Stimulated activated CD8-positive, alpha-beta memory T cell treated with anti-CD3 and anti-CD28 coated beads, Interleukin-4, amount 100 ng/mL, for 1 hour (primary cell): ENCODE measurements at places on chromosomes 2 and 18.

DNA sequence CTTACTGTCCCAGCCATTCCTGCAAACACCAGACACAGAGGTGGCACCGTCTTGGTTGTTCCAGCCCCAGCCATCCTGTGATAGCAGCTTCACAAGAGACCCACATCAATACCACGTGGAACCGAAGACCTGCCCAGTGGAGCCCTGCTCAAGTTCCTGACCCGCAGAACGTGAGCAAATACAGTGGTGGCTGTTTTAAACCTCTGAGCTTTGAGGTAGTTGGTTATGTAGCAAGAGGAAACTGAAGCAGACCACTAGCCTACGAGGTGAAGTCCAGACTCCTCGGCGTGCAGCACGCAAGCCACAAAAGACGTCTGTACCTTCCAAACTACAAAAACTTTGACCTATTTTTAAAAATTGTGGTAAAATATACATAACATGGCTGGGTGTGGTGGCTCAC lies 96.1 kb upstream of the ODC1 start:
- no peak for DNase-seq

- no peak for DNase-seq
Measured at GRCh38 chr2:70921031-70921430, 14.7 kb upstream of the ATP6V1B1 start.

DNA sequence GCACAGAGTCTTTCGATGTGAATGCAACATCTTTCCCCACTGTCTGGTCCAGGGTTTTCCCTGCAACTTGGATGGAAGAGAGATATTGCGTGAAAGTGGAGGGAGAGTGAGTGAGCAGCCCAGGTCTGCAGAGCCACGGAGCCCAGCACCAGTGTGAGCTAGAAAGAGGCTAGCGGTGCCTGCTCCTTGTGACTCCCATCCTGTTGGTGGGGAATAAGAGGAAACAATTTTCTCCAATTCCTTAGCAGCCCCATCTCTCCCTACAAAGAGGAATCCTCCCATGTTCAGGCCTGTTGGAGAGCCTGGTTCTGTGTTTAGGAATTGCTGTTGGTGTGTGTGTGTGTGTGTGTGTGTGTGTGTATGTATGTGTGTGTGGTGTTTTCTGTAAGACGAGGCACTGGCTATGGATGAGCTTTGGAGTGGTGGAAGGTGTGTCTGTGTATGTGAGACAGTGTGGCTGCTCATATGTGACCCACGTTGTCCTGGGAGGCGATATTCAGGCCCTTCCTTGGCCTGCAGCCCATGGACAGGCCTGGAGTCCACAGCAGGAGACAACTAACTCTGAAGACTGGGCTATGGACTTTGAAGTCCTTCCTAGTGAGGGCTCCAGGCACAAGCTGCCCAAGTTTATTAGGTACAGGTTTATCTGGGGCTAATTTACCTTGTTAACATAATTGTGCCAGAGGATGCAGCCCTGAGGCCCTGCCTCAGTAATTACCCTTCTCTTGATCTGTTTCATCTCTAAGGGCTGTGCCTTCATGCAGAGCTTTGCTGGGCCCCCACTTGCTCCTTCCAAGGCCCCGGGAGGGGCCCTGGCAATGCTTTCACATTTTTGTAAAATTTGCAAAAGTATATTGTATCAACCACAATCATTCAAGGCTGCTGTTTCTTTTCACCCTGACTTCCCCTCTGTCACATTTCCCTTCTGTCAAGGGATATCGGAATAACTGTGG lies 88.6 kb upstream of the HAAO start:
- DNase-seq = no peak

DNA sequence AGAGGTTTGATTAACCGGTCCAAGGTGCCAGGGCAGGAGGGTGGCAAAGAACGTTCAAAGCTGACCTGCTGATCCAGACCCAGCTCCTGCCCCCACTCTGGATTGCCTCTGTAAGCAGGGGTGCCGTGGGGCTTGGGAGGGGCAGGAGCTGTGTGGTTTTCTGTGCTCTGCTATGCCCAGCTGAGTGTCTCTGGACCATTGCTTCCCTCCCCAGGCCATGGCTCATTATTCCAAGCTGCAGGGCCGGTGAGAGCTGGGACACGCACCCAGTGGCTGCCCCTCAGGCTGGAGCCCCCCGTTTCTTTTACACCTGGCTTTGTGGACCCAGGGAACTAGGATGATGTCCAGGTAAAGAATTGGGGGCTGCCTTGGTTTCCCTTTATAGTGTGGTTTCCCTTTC lies 238.4 kb upstream of the HS6ST1 start:
- DNase-seq = no peak

DNA sequence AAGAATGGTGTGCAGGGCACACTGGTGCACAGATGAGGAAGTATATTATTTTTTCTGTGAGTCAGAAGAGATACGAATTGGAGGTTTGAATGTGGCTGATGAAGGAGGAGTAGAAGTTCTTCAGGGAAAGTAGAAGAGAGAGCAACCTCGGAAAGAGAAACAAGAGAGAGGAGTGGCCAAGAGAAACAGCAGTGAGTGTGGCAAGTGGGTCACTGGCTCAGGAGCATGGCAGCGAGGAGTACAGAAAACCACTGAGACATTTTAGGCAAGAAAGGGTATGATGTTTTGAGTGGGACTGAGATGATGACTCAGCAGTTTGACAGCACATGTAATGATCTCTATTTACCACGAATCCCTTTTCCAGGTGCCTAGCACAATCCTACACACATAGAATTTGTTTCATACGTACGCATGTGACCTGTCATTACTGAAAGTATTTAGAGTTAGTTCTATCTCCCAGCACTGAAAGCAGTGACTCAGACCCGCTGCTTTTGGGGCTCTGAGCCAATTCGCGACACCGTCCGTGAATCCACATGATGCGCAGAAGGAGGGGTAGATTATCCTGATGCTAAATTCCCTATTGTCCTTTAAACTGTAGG lies 915.4 kb downstream of the DCDC2C start:
- no peak for DNase-seq

GRCh38 chr18:48589797-48590519 lies 51.1 kb downstream of the CTIF start:
- DNase-seq = no peak

- no peak for DNase-seq
Measured at GRCh38 chr18:8699948-8700347, 5.4 kb upstream of the MTCL1 start.

DNA sequence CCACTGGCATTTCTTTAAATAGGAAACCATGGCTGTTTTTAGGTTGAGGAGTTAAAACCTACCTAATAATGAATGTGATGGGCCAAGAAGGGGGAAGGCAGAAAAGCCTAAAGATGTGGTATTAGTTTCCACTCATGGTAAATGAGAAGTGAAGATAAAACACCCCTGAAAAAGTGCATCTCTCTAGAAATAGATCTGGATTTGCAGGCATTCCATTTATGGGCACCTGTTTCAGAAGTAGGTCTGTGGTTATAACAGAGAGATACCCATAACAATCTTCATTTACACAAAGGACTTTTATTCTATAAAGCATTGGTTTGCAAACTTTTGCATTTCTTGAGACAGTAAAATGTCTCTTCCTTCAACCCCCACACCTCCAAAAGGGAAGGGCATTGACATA lies 62.1 kb downstream of the PRKCE start:
- no peak for DNase-seq

- no peak for DNase-seq
Measured at GRCh38 chr2:118994172-118994700, 52.2 kb downstream of the MARCO start.
